NCI-H460 (cell line): ENCODE measurements at places on chromosomes 16 and 17.

GRCh38 chr16:65487231-65487630 lies 365.4 kb upstream of the CDH11 start:
- DNase-seq: no peak

DNA sequence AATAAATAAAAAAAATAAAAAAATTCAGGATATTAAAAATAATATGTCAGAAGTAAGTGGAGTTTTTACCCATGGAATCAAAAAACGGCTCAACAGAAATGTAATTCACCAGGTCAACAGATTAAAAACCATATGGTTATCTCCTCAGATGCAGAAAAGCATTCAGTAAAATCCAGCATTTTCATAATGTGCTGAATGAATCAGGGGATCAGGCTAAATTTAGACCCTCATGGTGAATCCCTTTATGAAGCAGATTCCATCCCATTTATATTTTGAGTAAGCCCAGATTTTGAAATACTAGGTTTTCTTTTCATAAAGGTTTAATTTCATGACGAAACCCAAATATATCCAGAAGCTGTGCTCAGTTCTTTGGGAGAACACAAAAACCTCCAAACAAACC lies 84.4 kb downstream of the OR1D5 start:
- no peak for DNase-seq

DNA sequence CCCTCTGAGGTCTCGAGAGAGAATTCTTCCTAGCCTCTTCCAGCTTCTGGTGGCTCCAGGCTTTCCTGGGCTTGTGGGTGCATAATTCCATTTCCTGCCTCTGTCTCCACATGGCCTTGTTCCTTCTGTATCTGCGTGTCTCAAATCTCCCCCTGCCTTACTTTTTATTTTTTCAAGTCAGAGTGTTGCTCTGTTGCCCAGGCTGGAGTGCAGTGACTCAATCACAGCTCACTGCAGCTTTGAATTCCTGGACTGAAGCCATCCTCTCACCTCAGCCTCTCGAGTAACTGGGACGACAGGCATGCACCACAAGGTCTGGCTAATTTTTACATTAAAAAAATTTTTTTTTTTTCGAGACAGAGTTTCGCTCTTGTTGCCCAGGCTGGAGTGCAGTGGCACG lies 120.6 kb downstream of the SHISA9 start:
- no peak for DNase-seq

- no peak for DNase-seq
These were observed 82.6 kb downstream of the CACNG1 start for GRCh38 chr17:67126983-67127382.

DNA sequence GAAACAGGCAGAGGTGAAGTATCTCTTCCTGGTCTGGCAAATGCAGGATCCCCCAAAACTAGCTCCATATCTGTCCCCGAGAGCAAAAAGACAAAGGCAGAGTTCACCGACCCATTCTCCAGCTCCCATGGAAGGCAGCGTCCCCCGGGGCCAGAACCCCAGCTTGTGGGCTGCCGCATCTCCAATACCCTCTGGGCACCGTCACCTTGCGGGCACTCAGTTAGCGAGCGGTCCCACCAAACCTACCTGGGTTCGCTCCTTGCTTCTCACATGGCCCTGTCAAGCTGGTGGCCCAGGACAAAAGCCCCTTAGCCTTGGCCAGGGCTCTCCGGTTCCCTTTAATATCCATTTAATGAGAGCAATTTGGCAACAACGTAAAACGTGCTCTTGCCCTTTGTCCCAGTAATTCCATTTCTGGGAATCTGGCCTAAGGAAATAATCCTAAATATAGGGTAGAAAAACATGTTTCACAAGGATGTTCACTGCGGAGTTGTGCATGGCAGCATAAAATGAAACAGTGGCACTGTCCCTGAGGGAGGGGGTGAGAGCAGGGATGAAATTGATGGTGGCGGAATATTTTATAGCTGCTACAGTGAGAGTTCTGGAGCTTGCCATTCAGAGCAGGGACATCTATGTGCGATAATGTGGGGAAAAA lies 157.1 kb downstream of the CMIP start:
- DNase-seq: no peak
